Glutamatergic neuron (in vitro differentiated cells): ENCODE measurements at places on chromosomes 1 and 21. TPM values are rescaled to one million over a fixed set of nuclear protein-coding genes. Genes with fewer than 3 reads are reported as not detected.

DNA sequence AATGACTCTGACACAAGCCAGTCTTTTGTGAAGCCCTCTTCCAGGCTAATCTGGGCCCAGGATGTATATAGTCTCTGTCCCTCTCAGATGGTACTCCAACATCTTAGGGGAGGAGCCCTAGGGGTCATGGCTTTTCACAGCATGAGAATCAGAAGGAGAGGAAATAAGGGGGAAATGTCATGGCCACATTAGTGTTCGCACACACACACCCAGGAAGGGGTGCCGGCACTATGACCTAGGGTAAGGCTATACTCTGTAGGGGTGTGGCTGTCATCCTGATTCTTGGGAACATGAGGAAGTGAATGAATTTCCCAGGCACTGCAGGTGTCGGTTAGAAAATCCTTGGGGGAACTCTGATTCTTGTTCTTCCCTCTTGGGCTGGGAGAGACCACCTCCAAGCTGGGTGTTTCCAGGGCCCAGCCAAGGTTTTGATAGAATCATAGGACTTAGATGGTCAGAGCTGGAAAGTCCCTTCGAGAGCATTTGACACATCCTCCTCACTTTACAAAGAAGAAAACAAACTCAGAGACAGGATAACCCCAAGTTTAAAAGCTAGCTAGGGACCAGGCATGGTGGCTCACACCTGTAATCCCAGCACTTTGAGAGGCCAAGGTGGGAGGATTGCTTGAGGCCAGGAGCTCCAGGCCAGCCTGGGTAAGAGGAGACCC, 22.0 kb downstream of the GFI1 start:
- H3K4me3 ChIP-seq: no peak overlapping the region
- no peaks in the 10 kb centered on the region for H3K27me3 ChIP-seq
- H3K27ac ChIP-seq: no peak overlapping the region

- H3K36me3 ChIP-seq: no peaks in the 10 kb centered on the region
- H3K4me1 ChIP-seq: peaks cover 21% of the 10 kb centered on the region
- H3K4me3 ChIP-seq: peak overlapping the region; percentile 1
- H3K27me3 ChIP-seq: peaks cover 2% of the 10 kb centered on the region
Observed at GRCh38 chr1:183239220-183239742, 53.2 kb downstream of the LAMC2 start.

DNA sequence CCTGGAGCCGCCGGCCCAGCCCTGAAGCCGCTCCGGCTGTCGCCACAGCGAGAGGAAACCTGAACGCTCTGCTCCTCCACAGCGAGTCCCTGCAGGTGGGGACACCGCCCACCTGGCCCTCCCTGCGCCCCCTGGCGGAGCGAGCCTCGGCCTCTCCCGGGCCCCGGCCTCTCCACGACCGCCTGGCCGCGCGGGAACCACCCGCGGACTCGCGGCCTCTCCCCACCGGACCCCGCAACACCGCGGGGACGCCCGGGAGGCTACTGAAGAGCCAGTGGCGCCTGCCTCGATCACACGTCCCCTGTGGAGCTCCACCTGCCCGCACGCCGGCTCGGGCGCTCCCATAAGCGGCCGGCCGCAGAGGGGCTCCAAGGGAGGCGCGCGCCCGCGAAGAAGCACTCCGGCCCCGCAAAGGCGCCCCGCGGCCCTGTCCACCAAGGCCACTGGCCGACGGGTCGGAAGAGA, 109.6 kb downstream of the KCNN3 start:
- peak; percentile 76 for DNase-seq
- H3K4me3 ChIP-seq: no peak overlapping the region
- peaks cover 11% of the 10 kb centered on the region for H3K4me1 ChIP-seq
- H3K27ac ChIP-seq: no peak overlapping the region

- peak overlapping the region; percentile 72 for H3K4me3 ChIP-seq
- peaks cover 3% of the 10 kb centered on the region for H3K27me3 ChIP-seq
- no peak overlapping the region for H3K27ac ChIP-seq
- H3K4me1 ChIP-seq: no peaks in the 10 kb centered on the region
Observed at GRCh38 chr1:7070389-7071029, 285.3 kb downstream of the CAMTA1 start.

GRCh38 chr1:40530735-40531380, 579 bp upstream of the ZNF684 start:
- no peak for DNase-seq
- H3K4me1 ChIP-seq: peaks cover 3% of the 10 kb centered on the region
- peak overlapping the region; percentile 99 for H3K4me3 ChIP-seq
- peak overlapping the region; percentile 88 for H3K27ac ChIP-seq

GRCh38 chr1:228259368-228259894, 51.6 kb downstream of the OBSCN start:
- H3K4me3 ChIP-seq: no peak overlapping the region
- no peak overlapping the region for H3K27ac ChIP-seq
- H3K4me1 ChIP-seq: no peaks in the 10 kb centered on the region
- DNase-seq: no peak
- peaks cover 13% of the 10 kb centered on the region for H3K36me3 ChIP-seq

DNA sequence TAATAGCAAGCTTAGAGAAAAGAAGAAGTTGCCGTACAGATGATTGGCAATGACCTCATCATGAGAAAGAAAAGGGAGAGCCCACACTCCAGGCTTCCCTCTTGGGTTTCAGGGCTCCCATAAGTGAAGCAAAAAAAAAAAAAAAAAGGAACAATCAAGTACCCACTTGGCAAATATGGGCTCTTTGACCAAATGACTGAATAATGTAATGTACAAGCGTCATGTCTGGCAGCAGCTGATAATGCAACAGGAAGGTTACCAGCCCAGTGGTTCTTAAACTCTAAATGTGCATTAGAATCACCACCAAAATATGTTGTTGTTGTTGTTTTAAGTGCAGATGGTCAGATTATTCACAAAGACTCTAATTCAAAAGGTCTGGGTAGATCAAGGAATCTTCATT, 13.5 kb downstream of the TNFSF4 start:
- no peaks in the 10 kb centered on the region for H3K27me3 ChIP-seq
- H3K27ac ChIP-seq: no peak overlapping the region
- no peak for DNase-seq
- no peaks in the 10 kb centered on the region for H3K4me1 ChIP-seq

DNA sequence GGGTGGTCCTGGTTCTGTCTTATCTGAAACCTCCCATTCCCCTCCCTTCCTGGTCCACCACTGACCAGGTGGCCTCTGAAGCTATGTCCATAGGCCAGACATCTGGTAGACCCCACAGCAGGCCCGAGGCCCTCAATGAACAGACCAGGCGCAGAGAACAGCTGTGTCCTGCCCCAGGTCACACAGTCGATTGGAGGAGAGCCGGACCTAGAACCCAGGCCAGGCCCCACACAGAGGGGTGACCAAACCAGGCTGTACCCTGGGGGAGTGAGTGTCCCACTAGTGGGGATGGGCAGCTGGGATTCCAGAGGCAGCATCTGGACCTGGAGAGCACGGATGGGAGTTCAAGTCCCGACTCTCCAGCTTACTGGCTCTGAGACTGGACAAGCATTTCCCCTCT, 29.2 kb downstream of the RNU1-1 start:
- DNase-seq: no peak
- no peaks in the 10 kb centered on the region for H3K27me3 ChIP-seq
- no peaks in the 10 kb centered on the region for H3K4me1 ChIP-seq
- H3K36me3 ChIP-seq: no peaks in the 10 kb centered on the region
- H3K27ac ChIP-seq: no peak overlapping the region
- no peak overlapping the region for H3K4me3 ChIP-seq

- peak; percentile 48 for DNase-seq
- H3K4me1 ChIP-seq: peaks cover 27% of the 10 kb centered on the region
- peak overlapping the region; percentile 90 for H3K27ac ChIP-seq
- H3K27me3 ChIP-seq: peaks cover 22% of the 10 kb centered on the region
- peak overlapping the region; percentile 93 for H3K4me3 ChIP-seq
Observed at GRCh38 chr1:11691928-11692711, 610 bp downstream of the DRAXIN start.

DNA sequence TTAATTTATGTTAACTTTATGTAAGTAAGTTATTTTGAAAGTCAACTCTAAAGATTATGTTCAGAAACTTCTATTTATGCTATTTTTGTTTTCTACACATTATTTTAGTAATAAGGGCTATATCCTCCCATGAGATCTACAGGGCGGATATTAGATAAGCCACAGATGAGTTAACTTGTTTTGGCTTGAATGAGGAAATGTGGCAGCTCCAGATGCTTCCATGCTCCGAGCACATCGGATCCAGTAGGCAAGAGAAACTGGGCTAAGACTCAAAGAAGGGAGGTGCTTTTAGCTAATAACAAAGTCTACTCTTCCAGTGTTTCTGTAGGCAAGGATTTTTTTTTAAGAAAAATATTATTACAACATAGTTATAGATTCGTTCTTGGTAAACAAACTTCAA, 20.0 kb upstream of the LAMC1 start:
- H3K36me3 ChIP-seq: no peaks in the 10 kb centered on the region
- no peak for DNase-seq
- H3K4me3 ChIP-seq: no peak overlapping the region

DNA sequence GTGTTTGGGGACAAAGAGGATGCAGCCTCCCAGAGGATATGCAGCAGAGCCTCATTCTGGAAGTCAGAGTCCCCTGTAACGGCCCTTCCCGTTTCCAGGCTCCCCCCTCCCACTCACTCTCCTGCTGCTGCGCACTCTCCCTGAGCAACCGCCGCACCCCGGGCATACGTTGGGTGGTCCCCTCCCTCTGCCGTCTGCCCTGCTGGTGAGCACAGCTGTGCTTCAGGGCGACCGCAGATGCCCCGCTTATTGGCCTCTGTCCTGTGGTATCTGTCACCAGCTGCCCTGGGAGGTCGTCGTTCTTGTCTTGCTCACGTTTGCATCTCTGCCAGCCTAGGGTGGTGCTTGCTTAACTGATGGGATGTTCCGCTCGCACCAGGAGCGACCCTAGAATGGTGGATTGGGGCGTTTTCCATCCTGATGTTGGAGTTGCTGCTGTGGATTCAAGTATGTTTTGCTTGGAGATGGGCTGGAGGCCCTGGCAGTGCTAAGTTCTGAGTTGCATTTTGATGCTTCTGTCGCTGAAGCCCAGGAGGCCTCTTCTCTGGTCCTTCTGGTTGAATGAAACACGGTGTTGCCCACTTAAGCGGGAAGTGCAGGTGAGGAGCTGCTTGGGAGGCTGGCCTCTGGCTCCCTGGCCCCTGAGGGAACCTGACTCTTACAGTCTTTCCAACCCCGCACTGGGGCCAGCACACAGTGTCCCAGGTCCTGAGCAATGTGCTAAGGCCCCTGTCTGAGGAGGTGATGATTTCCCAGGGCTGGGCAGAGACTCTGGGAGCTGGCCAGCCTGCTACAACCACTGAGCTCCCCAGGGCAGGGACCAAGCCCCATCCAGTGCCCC, 3.2 kb downstream of the TMEM201 start:
- H3K4me1 ChIP-seq: peaks cover 33% of the 10 kb centered on the region
- DNase-seq: peak; percentile 74
- H3K4me3 ChIP-seq: peak overlapping the region; percentile 76
- H3K27ac ChIP-seq: peak overlapping the region; percentile 83

LORICRIN gene
- total RNA-seq: not detected

SHISAL2A gene
- total RNA-seq: not detected

IGSF3 gene
- 110 TPM for total RNA-seq

SRSF10 gene
- total RNA-seq: 158 TPM

SLAMF8 gene
- not detected for total RNA-seq

LCE1B gene
- total RNA-seq: not detected

S100A7 gene
- total RNA-seq: not detected

PGLYRP3 gene
- not detected for total RNA-seq

PHC2 gene
- total RNA-seq: 287 TPM

AMY1A gene
- total RNA-seq: not detected

NPHS2 gene
- not detected for total RNA-seq
